Activated T-cell treated with anti-CD3 and anti-CD28 coated beads, Interleukin-2, amount 50 U/mL, for 24 hours (primary cell): ENCODE measurements at places on chromosomes 16 and 17.

GRCh38 chr17:21218101-21218500, 4.1 kb upstream of the TMEM11 start:
- peak overlapping the region; percentile 64 for H3K27ac ChIP-seq
- H3K27me3 ChIP-seq = no peaks in the 10 kb centered on the region
- peaks cover 40% of the 10 kb centered on the region for H3K4me1 ChIP-seq

DNA sequence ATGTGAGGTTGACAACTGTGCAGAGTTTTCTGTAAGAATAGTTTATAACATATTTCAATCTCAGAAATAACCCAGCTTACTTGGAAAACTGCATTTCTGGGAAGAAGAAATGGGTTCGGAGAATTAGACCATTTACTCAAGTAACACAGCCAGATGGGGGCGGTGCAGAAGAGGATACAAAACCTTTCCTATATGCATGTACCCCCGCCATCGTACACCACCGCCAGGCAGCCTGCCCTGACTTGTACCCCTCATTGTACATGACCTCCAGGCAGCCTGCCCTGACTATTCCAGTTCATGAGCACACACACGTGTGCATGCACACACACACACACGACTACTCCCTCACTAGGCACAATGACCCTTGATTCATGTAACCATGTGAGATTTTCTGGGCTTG, 154.0 kb downstream of the C16orf78 start:
- H3K4me3 ChIP-seq = peak overlapping the region; percentile 67
- H3K36me3 ChIP-seq = no peaks in the 10 kb centered on the region
- no peaks in the 10 kb centered on the region for H3K27me3 ChIP-seq
- H3K4me1 ChIP-seq = peaks cover 8% of the 10 kb centered on the region

DNA sequence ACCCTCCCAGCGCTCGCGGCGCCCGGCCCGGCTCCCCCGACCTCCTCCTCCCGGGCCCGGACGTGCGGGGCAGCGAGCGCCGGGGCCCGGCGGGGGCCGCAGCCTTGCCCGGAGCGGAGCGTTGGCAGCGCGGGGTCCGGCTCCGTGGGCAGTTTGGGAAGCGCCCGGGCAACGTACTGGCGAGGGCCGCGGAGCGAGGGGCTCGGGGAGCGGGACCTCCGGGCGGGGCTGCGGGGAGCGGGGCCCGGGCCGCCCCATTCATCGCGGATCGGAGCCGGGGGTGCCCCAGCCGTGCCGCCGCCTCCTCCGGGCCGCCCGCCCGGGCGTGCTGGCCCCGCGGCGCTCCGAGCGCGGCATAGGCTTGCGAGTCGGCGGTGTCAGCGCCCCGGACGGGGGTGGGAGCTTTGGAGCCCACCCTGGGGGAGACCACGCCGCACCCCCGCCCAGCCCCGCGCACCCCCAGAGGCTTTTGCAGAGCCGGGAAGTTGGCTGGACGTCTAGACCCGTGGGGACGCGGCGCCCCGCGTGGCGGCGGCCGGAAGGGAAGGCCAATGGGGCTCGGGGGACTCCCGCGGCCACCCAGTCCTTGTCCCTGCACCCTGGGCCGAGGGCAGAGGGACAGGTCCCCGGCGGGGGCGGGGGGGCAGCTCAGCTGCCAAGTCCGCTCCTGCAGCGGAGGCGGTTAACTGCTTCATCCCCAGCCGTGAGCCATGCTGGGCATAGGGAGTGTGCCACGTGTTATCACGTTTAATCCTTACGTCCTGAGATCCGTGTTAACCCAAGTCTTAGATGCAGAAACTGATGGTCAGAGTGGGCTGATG, 852 bp downstream of the ZNF469 start:
- no peaks in the 10 kb centered on the region for H3K36me3 ChIP-seq
- peak; percentile 49 for DNase-seq
- H3K27ac ChIP-seq = no peak overlapping the region
- no peak overlapping the region for H3K4me3 ChIP-seq

DNA sequence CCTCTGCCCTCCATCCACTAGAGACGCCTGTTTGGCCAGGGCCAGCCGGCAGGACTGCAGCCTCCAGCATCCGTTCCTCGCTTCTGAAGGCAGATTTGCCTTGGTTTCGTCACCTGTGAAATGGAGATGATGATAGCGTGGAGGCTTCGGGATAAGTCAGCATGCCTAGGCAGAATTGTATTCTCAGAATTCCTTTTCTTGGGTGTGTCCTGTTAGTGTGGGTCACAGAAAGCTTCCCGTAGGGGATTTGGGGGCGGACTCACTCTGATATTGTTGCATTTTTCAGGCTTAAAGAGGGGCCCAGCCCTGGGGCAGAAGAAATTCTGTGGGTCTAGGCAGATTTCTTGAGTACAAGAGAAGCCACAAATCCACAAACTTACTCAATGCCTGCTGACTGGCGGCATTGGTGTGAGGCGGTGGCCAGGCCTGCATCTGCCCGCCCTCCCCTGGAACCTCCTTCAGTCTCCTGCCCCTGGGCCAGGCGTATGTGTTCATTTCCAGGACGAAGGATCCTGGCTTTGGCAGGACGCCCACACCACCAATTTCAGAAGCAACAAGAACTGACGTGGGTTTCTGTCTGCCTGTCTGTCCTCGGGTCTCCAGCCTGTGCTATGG, 17.6 kb downstream of the CCDC42 start:
- no peak overlapping the region for H3K27ac ChIP-seq
- no peaks in the 10 kb centered on the region for H3K27me3 ChIP-seq
- H3K36me3 ChIP-seq = no peaks in the 10 kb centered on the region
- H3K4me3 ChIP-seq = no peak overlapping the region
- no peaks in the 10 kb centered on the region for H3K4me1 ChIP-seq

- no peak for DNase-seq
- H3K4me3 ChIP-seq = no peak overlapping the region
- no peaks in the 10 kb centered on the region for H3K36me3 ChIP-seq
- no peak overlapping the region for H3K27ac ChIP-seq
- peaks cover 10% of the 10 kb centered on the region for H3K27me3 ChIP-seq
- no peaks in the 10 kb centered on the region for H3K4me1 ChIP-seq
Measured at GRCh38 chr16:49332589-49333258, 40.9 kb upstream of the C16orf78 start.

- H3K36me3 ChIP-seq = no peaks in the 10 kb centered on the region
- DNase-seq = peak; percentile 73
- no peak overlapping the region for H3K27ac ChIP-seq
- no peaks in the 10 kb centered on the region for H3K27me3 ChIP-seq
Measured at GRCh38 chr17:58587713-58588117, 73.3 kb upstream of the MTMR4 start.

- H3K4me1 ChIP-seq = no peaks in the 10 kb centered on the region
- DNase-seq = no peak
- no peaks in the 10 kb centered on the region for H3K27me3 ChIP-seq
- no peak overlapping the region for H3K27ac ChIP-seq
Measured at GRCh38 chr16:50416388-50416787, 47.6 kb upstream of the BRD7 start.

- H3K4me1 ChIP-seq = peaks cover 6% of the 10 kb centered on the region
- H3K27ac ChIP-seq = peak overlapping the region; percentile 57
- H3K36me3 ChIP-seq = peaks cover 56% of the 10 kb centered on the region
- no peak overlapping the region for H3K4me3 ChIP-seq
- no peak for DNase-seq
Measured at GRCh38 chr17:60256174-60256573, 106.4 kb downstream of the CA4 start.

DNA sequence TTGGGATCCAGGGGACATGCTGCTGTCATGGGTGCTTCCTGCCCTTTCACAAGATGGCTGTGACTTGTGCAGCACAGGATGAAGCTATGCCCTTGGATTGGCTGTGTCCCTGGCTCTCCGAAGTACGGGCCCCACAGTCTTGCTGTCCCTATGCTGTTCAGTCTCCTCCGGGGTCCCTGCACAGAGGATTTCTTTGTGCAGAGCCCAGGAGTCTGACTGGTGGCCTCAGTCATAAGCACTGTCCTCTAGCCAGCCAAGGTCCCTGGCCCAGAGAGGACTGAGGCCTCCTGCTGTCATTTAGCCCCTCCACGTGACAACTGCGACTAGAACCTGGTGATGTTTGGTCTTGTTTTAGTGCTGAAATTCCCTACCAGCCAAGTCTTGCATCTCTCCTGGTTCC, 42.4 kb upstream of the CRISPLD2 start:
- H3K36me3 ChIP-seq = peaks cover 84% of the 10 kb centered on the region
- H3K27ac ChIP-seq = no peak overlapping the region
- DNase-seq = no peak
- H3K27me3 ChIP-seq = no peaks in the 10 kb centered on the region
- H3K4me3 ChIP-seq = no peak overlapping the region

- DNase-seq = no peak
- H3K27me3 ChIP-seq = no peaks in the 10 kb centered on the region
- H3K27ac ChIP-seq = no peak overlapping the region
- no peaks in the 10 kb centered on the region for H3K4me1 ChIP-seq
- no peaks in the 10 kb centered on the region for H3K36me3 ChIP-seq
- no peak overlapping the region for H3K4me3 ChIP-seq
Measured at GRCh38 chr16:82852388-82853008, 225.7 kb downstream of the CDH13 start.

DNA sequence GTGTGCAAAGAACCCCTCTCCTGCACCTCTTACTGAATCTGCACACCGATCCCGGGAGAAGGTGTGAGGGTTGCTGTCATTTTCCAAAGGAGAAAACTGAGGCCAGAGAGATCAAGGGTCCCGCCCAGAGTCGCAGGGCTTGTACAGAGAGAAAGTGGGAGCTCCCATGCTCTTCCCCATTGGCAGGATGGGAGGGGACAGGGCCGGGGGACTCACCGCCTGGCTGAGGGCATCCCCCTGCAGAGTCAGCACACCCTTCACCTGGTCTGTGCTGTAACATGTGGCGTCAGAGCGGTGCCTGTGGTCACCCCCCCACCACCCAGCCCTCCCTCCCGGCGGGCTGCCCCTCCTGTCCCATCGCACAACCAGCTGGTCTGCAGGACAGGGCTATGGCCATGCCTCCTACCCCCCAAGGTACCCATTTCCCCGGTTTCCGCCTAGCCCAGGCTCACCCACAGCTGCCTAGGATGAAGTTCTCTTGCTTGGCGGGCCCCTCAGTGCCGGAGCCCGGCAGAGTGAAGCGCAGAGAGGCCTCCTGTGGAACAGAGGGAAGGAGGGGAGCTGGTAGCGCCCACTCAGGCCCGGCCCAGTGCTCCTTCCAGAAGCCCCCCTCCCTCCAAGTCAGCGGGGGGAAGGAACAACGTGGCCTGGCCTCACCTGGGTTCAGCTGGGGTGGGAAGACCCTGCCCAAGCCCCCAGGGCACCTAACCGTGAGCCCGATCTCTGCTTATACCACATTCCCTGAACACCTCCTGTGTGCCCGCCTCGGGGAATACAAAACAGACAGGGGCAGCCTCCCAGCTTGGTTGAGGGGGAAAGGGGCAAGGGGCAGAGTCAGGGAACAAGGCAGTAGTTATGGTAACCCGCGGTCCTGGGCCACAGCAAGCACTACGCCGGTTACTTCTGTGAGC, 1.1 kb downstream of the ROGDI start:
- no peak for DNase-seq
- peaks cover 26% of the 10 kb centered on the region for H3K36me3 ChIP-seq
- no peak overlapping the region for H3K27ac ChIP-seq
- H3K27me3 ChIP-seq = no peaks in the 10 kb centered on the region
- peaks cover 17% of the 10 kb centered on the region for H3K4me1 ChIP-seq

- H3K27ac ChIP-seq = peak overlapping the region; percentile 26
- peak overlapping the region; percentile 59 for H3K4me3 ChIP-seq
- no peaks in the 10 kb centered on the region for H3K36me3 ChIP-seq
- no peak for DNase-seq
- H3K4me1 ChIP-seq = peaks cover 29% of the 10 kb centered on the region
Measured at GRCh38 chr17:64775701-64776570, 113.8 kb upstream of the SMURF2 start.

GRCh38 chr17:17783825-17784656, 52.7 kb downstream of the SREBF1 start:
- peak overlapping the region; percentile 61 for H3K4me3 ChIP-seq
- H3K27me3 ChIP-seq = peaks cover 3% of the 10 kb centered on the region
- no peak overlapping the region for H3K27ac ChIP-seq
- H3K36me3 ChIP-seq = no peaks in the 10 kb centered on the region

DNA sequence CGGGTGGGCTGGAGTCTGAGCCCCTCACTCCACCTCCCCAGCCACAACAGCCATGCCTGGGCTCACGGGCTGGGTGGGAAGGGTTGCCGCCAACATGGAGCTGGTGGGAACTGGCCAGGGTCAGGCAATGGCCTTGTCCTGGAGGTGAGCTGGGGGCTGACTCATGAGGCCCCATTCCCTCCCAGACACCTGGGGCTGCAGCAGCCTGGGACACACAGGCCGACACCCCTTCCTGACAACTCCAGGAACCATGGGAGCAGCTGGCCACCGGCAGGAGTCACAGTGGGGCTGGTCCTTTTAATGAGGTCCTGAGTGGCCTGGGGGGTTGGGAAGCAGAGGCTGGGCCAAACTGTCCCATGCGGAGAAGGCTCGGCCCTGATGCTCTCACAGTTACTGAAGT, 12.2 kb downstream of the DBNDD1 start:
- H3K4me3 ChIP-seq = no peak overlapping the region
- H3K27ac ChIP-seq = no peak overlapping the region
- DNase-seq = no peak
- peaks cover 17% of the 10 kb centered on the region for H3K4me1 ChIP-seq

GRCh38 chr16:47026947-47027346, 53.5 kb upstream of the DNAJA2 start:
- no peaks in the 10 kb centered on the region for H3K4me1 ChIP-seq
- no peaks in the 10 kb centered on the region for H3K36me3 ChIP-seq
- no peaks in the 10 kb centered on the region for H3K27me3 ChIP-seq
- H3K27ac ChIP-seq = no peak overlapping the region
- no peak overlapping the region for H3K4me3 ChIP-seq

DNA sequence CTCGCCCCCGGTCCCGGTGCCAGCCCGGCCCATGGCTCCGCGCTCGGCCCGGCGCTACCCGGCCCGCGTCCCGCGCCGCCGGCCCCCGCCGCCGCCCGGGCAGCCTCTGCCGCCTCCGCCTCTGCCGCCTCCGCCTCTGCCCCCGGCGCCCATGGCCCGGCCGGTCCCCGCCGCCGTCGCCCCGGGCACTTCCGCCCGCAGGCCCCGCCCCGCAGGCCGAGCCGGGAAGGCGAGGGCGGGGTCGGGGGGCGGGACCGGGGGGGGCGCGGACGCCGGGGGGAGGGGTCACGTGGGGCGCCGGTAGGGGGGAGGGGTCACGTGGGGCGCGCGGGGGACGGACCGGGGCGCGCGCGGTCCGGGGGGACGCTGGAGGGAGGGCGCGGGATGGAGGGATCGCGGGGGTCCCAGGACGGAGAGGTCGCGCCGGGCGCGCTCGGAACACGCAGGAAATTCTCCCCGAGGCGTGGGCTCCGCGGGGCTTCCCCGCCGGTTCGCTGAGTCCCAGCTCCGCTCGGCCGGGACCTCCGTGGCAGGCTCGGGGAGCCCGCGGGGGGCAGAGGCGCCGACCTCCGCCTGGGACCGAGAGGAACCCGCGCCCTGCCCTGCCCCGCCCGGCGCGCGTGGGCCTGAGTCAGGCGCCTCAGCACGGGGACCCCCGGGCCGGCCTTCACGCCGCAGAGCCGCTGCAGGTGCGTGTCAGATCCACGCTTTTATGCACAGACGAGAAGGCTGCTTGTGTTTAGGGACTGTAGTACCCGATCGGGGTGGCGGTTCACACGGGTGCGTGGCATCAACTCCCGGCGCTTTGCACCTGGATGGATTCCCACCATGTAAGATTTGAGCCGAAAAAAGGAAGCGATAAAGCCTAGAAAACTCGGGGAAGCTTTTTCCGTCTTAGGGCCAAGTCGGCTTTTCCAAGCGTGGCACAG, at the start of gene PGAP6:
PGAP6 (minus strand) TSS at position 190 of the 929 bp plus-strand sequence; CDS start at position 33, 157 bp downstream.
- H3K36me3 ChIP-seq = no peaks in the 10 kb centered on the region
- peak within 1 kb of the TSS; percentile 81 for H3K4me3 ChIP-seq
- H3K4me1 ChIP-seq = peaks cover 27% of the 10 kb centered on the region
- peak; percentile 77 for DNase-seq
- no peaks in the 10 kb centered on the region for H3K27me3 ChIP-seq

GRCh38 chr17:50165066-50165465, 739 bp upstream of the SGCA start:
- peak overlapping the region; percentile 26 for H3K27ac ChIP-seq
- peaks cover 39% of the 10 kb centered on the region for H3K4me1 ChIP-seq
- no peak for DNase-seq
- no peaks in the 10 kb centered on the region for H3K27me3 ChIP-seq
